ENCODE measurements at places on chromosomes 3 and 15. TPM values are rescaled to one million over a fixed set of nuclear protein-coding genes. Genes with fewer than 3 reads are reported as not detected.

Gene OR5K2
- not detected for total RNA-seq

DNA sequence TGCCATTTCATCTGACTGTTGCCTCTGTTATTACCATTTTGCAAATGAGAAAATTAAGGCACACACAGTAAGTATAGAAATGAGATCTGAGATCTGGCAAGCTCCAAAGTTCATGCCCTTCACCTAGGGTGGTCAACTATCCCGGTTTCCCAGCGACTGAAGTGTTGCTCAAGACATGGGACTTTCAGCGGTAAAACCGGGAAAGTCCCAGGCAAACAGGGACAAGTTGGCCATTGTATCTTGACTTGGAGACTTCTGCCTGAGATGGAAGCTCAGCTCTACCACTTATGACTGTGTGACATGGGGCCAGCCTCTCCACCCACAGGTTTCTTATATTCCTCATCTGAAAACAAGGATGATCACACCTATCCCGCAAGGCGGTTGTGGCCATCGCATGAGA, 55.6 kb upstream of the TPM1 start:
- no peaks in the 10 kb centered on the region for H3K36me3 ChIP-seq
- no peaks in the 10 kb centered on the region for H3K27me3 ChIP-seq
- H3K4me1 ChIP-seq, result 0 out of 2 replicates have a peak, but pooled peaks cover 4% of the 10 kb centered on the region
- DNase-seq, result no peak
- no peak overlapping the region for H3K27ac ChIP-seq

DNA sequence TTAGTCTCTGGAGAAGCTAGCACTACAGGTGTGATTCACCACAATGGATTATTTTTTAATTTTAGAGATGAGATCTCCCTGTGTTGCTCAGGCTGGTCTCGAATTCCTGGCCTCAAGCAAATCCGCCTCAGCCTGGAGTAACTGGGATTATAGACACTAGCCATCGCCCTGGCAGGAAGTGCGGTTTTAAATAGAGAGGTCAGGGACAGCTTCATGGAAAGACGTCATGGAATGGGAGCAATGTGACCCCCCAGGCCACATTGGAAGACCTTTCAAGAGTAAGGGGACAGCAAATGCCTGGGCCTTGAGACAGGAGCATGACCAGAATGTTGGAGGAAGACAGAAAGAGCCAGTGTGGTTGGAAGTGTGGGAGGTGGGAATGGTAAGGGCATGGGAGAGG, 2.2 kb upstream of the ISG20 start:
- H3K4me1 ChIP-seq, result peaks cover 8% of the 10 kb centered on the region
- H3K4me3 ChIP-seq, result no peak overlapping the region
- H3K27me3 ChIP-seq, result no peaks in the 10 kb centered on the region
- no peak overlapping the region for H3K27ac ChIP-seq

Gene CIDEC
- total RNA-seq, result not detected

Gene FAM3D
- total RNA-seq, result not detected

- no peaks in the 10 kb centered on the region for H3K36me3 ChIP-seq
- H3K27me3 ChIP-seq, result no peaks in the 10 kb centered on the region
- peaks cover 8% of the 10 kb centered on the region for H3K4me1 ChIP-seq
- DNase-seq, result peak; percentile 33
These were observed 61.6 kb downstream of the ULK4 start for GRCh38 chr3:41900265-41900664.

Gene GOLGA8G
- total RNA-seq, result not detected

Gene LMLN
- 3.4 TPM for total RNA-seq

Gene SLTM
- total RNA-seq, result 31.4 TPM

Gene XCR1
- total RNA-seq, result not detected

DNA sequence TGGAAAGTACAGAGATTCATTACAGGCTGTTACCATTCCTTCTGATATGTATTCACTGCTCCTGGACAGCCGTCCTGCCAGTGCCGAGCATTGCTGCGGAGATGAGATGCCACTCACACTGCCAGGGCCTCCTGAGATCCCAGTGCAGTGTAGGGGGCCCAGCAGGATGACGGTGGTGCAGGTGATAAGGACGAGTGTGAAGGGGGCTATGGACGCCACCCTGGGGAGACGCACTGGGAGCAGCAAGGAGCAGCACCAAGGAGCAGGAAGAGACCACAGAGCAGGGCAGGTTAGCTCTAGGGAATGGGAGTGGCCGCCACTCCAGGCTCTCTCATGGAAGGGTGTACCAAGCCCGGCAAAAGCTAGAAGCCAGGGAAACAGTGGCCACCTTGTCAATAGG, 4.0 kb upstream of the KLF15 start:
- H3K36me3 ChIP-seq, result no peaks in the 10 kb centered on the region
- H3K4me1 ChIP-seq, result 0 out of 2 replicates have a peak, but pooled peaks cover 4% of the 10 kb centered on the region
- H3K27ac ChIP-seq, result no peak overlapping the region
- H3K27me3 ChIP-seq, result peaks cover 37% of the 10 kb centered on the region
